ENCODE measurements at places on chromosomes 6 and 20. TPM values are rescaled to one million over a fixed set of nuclear protein-coding genes. Genes with fewer than 3 reads are reported as not detected.

The FAM184A gene
- total RNA-seq: 0.26 TPM

The EFCAB8 gene
- total RNA-seq: 0.07 TPM

The GPANK1 gene
- 12.1 TPM for total RNA-seq

The TBX18 gene
- total RNA-seq: 25.9 TPM

The OR12D2 gene
- not detected for total RNA-seq

All from pulmonary artery endothelial cell (primary cell).